Activated CD4-positive, alpha-beta memory T cell treated with anti-CD3 and anti-CD28 coated beads for 36 hours (primary cell): ENCODE measurements at places on chromosomes 2 and 18.
A peak's percentile ranks its signal among the peaks of the same experiment; 100 is the strongest.

- DNase-seq: no peak
Measured at GRCh38 chr18:8773980-8774379, 68.6 kb downstream of the MTCL1 start.

- no peak for DNase-seq
Measured at GRCh38 chr2:239819091-239819973, 205.8 kb downstream of the NDUFA10 start.

- no peak for DNase-seq
Measured at GRCh38 chr2:136014411-136014810, 29.0 kb upstream of the DARS1 start.

GRCh38 chr18:79617511-79618500 is 61.8 kb upstream of the CTDP1 start:
- no peak for DNase-seq

DNA sequence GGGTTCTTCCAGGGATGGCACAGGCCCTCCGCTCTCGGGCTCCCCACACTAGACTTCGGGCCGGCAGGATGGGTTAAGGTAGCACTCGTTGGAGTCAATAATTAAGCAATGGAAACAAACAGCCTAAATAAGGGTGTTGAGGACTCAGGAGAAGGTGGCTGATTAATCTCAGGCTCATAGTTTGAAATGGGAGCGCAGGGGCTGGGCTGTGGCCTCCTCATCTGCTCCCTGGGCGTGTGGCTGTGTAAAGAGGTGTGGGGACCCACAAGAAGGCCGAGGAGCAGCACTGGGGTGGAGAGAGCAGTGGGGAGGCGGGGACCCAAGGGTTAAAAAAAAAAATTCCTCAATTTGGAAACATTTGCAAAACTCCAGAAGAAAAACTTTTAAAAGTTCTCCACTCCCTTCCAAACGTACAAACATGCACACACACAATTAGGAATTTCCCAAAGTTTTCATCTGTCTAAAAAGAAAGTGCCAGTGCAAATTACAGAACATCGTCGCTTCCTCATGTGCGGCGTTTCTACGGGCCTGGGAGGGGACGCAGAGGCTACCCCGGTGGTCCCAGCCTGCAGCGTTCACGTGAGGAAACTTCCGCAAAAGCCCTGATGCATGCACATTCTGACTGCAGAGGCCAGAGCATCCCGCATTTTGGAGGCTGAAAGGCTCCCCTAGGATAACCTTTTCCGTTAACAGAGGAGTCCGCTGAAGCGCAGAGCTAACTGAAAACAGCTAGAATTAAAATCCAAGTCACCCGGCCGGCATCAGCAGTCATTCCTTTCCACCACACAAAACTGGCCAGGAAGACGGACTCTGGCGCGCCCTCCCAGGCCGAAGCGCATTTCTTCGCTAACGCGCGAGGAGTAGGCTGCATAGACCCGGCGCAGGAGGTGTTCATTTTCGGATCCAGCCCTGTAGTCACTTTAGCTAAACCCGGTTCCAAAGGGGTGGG is 1.0 kb upstream of the TUBB6 start:
- no peak for DNase-seq

- no peak for DNase-seq
Measured at GRCh38 chr18:60123031-60123430, 223.2 kb downstream of the PMAIP1 start.

DNA sequence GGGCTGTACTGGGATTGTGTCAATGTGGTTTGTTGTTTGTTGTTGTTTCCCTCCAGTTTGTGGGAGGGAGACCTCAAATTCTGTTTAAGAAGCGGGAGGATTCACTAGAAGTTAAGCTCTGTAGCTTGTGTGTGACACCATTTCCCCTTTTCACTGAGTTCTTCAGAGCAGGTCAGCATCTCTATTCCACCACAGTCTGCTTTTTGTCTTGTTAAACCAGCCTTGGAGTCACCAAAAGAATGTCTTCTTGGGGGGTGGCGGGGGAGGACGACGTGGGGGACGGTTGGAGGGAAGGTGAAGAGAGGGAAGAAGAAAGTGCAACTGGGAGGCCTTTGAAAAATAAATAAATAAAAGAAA is 2.3 kb upstream of the BCL11A start:
- no peak for DNase-seq

- DNase-seq: peak; percentile 33
Measured at GRCh38 chr2:43676322-43677050, at the start of gene C1GALT1C1L. C1GALT1C1L (minus strand) TSS chr2:43676429; CDS start chr2:43676322, 107 bp downstream.

- DNase-seq: no peak
Measured at GRCh38 chr2:160695402-160696086, 201.9 kb upstream of the RBMS1 start.

- no peak for DNase-seq
Measured at GRCh38 chr2:107543793-107544192, 282.9 kb upstream of the RGPD4 start.

DNA sequence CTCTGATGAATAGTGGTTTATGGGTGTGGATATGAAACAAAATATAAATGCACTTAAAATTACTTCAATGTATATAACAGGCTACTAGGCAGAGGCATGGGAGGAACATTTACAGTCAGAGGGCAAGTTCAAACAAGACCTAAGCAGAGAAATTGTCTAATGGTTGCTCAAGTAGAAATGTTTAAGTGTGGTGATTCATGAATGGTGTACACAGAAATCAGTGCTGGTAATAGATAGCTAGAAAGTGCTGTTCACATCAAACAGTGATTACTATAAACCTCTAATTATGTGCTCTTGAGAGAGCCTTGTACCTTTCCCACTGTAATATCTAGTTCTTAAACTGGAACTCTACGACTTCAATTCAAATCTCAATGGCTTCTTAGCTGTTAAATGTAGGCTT is 485.1 kb downstream of the NRXN1 start:
- DNase-seq: no peak

- no peak for DNase-seq
Measured at GRCh38 chr2:101388232-101388631, 929 bp upstream of the CREG2 start.

DNA sequence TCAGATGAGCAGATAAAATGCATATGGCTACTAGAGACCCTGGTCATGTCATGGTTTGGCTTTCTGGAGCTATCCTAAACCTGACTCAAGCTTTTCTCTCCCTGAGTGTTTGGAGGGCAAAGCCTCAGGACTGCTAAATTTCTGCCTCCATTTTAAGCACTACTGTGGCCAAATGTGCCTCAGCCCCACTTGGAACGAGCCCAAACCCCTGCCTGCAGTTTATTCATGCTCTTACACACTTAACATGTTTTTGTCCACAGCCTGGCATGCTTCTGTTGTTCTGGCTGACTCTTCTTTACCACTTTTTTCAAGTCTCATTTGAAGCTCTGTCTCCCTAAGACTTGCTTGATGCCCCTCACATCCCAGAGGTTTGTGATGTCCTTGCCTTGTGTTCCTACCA is 24.7 kb downstream of the MGAT5 start:
- no peak for DNase-seq

GRCh38 chr2:240881913-240882312 is 13.3 kb downstream of the AGXT start:
- DNase-seq: no peak

DNA sequence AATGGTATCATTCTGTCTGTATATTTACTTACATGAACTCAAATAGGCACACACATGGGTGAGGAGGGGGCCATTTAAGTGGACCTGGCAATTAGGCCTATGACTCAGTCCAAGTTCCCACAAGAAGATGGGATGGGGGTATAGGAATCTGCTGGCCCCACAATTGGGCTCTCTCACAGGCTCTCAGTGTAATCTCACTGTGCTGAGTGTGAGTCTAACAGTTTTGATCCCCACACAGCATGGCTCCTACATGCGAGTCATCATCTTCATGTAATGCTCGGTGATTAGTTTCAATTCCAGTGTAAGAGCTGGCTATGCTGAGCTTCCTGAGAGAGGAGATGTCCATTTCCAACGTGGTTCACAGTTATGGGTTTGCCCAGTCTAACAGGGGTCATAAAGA is 114.0 kb downstream of the GATA6 start:
- DNase-seq: no peak

GRCh38 chr18:63534615-63535014 is 7.6 kb upstream of the SERPINB12 start:
- DNase-seq: no peak

DNA sequence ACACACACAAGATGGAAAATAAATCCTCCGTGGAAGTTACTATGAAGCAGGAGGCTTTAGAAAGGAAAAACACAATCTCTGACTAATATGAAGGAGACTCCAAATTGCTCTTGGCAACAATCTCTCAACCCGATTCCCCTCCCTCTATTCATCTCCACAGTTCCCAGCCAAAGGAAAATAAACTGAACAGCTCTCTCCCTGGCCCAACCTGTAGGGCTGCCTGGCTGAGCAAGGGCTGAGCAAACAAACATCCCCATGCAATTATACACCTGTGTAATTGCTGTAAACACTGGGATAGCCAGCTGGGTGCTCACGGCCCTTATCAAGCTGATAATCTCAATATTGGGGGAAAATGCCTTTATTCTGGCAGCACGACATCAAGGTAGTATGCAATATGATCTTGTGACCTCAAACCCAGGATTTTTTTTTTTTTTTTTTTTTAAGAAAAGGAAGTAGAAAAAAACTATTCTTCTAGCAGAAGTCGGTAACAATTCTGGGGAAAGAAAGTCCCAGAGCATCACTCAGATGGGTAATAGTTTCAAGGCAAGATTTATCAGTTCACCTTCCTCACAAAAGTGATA is 203.3 kb upstream of the SMAD2 start:
- DNase-seq: no peak

GRCh38 chr2:105824446-105824845 is 79.7 kb downstream of the NCK2 start:
- no peak for DNase-seq

- no peak for DNase-seq
Measured at GRCh38 chr18:25813110-25813509, 277.3 kb downstream of the SS18 start.

- DNase-seq: peak; percentile 79
Measured at GRCh38 chr2:30332791-30333453, 101.6 kb downstream of the LBH start.

- DNase-seq: no peak
Measured at GRCh38 chr18:58005885-58006523, 38.0 kb upstream of the NEDD4L start.

GRCh38 chr2:108460345-108461037 is 11.5 kb downstream of the GCC2 start:
- no peak for DNase-seq

- no peak for DNase-seq
Measured at GRCh38 chr2:149387411-149387810, 57.0 kb downstream of the LYPD6 start.

DNA sequence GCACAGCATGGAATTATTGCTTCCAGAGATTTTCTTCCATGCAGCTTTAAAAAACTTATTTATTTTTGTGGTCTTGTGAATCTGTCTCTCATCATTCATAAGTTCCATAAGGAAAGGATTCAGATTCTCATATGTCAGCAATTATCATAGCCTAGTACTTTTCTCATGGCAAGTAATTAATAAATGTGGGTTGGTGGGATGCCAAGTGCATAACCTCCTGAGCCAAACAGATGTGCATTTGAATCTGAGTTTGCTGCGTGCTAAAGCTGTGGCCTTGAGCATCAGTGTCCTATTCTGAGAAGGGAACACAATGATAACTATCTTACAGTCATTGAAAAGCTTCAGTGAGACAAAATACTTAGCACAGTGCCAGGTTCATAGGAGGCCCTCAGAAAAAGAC is 331.9 kb downstream of the PDE11A start:
- DNase-seq: no peak

- no peak for DNase-seq
Measured at GRCh38 chr2:217736776-217737550, 265.8 kb downstream of the TNS1 start.

DNA sequence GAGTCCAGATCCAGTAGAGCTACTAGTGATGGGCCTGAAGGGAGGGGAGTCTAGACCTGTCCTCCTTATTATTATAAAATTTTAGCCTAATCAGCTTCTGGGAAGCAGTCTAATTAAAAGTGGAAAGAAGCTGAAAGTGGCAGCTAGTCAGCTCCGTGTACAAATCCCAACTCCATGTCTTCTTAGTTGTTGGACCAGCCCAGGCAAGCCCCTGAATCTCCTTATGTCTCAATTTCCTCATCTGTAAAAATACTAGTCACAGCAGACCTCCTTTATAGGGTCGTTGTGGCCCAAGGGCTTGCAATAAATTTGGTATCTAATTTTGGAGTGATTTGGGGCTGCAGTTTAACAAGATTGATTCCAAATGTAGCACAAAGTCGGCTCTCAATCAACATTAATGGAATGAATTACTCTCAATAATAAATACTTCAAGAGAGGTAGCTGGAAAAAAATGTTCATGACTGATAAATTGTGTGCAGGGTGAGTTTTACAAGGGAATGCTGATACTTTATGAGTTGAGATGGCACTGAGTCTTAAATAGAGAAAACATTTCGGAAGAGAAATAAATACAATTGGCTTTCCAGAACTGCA is 118.3 kb upstream of the NDUFV2 start:
- DNase-seq: no peak

GRCh38 chr18:79932907-79933306 is 18.5 kb downstream of the SLC66A2 start:
- DNase-seq: no peak

DNA sequence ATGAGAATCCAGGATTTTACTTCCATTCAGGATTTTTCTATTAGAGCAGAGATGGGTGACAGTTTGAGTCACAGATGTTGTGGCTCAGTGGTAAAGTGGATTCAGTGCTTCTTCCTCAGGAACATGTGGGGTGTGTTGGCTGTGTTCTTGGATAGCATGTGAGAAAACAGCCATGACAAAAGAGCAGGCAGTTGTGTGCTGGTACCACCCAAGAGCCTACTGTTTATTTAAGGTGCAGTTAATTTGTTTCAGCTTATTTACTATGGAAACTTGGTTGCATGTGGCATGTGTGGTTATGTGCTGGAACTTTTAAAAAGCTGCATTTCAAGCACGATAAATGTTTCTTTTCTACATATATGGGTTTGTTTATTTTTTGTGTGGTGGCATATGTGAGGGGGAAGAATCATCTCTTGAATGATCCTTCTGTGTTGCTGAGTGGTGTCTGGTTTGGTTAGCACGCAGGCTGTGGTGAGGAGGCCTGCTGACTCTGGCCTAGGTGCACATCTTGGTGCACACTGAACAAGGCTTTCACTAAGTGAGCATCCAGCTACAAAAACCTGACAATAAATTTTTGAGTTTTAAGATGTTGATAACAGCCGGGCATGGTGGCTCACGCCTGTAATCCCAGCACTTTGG is 67.3 kb downstream of the SPTBN1 start:
- DNase-seq: no peak

DNA sequence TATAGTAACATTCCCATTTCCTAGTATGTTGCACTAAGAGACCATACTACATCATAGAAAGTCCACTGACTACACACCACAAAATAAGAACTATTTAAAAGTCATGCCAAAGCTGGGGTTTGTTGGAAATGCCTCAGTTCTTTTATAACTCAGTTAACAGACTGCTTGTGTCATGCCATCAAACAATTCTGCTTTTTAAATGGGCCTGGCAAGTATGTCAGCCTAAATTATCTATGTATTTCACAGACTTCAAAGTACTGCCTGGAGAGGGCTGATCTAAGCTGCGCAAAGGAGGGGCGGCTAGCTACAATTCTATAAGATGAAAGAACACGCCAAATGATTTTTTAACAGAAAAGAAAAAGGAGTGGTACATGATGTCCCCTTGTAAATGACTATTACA is 49.6 kb downstream of the FARSB start:
- DNase-seq: no peak
